ENCODE measurements at places on chromosomes 4 and X.

GRCh38 chrX:119654112-119654531, 38.8 kb downstream of the SEPTIN6 start:
- peak; percentile 78 for DNase-seq

DNA sequence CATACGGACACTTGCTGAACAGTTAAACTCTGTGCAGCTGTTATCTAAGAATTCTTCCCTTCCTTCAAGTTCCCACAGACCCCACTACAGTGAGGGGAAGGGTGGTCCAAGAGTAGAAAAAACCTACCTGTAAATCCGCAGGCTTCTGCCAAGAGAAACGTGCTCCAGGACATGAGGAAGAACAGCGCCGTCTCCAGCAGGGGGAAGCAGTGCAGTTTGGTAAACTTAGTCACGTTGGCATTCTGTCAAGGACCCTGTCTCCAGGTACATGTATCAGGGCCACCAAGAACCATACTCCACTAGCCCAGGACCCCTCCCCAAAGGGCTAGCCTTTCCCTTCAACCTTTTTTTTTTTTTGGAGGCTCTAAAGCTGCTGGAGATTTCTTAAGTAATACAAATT, 79.9 kb downstream of the CHST7 start:
- DNase-seq, result no peak

- DNase-seq, result no peak
Measured at GRCh38 chr4:159281771-159282170, 178.9 kb downstream of the RAPGEF2 start.

GRCh38 chrX:153966283-153966688, 5.3 kb downstream of the HCFC1 start:
- DNase-seq, result no peak

DNA sequence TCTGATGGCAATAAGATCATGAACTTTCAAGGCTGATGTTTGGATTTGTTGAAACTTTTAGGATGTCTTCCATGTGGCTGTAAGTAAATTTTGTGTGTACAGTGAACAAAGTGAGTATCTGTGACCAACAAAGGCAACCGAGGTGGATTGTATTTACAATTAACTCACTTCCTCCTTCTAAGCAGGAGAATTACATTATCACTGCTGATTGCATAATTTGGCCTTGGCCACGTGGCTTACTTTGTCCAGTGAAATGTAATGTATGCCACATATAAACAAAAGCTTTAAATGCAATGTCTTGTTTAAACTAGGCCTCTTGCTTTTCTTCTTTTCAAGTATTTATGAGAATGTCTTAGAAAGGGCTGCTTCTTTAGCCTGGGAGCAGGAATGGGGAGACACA, 66.3 kb upstream of the MAD2L1 start:
- DNase-seq, result no peak

DNA sequence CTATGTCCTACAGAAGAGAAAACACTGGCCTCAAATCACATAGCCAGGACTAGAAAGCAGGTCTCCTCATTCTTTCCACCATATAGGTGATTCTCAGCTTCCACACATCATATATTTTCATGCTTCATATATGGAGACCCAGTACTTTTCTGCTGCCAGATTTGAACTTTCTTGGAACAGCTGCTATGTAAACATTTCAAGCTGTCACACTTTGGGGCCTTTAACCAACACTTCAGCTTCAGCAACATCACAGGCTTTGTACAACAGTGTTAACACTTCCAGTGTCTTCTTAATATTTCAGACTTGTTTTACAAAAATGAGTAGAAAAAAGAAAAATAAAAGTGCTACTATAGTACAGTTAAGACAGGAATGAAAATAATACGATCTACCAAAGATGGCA, 12.6 kb downstream of the SH3RF1 start:
- no peak for DNase-seq

DNA sequence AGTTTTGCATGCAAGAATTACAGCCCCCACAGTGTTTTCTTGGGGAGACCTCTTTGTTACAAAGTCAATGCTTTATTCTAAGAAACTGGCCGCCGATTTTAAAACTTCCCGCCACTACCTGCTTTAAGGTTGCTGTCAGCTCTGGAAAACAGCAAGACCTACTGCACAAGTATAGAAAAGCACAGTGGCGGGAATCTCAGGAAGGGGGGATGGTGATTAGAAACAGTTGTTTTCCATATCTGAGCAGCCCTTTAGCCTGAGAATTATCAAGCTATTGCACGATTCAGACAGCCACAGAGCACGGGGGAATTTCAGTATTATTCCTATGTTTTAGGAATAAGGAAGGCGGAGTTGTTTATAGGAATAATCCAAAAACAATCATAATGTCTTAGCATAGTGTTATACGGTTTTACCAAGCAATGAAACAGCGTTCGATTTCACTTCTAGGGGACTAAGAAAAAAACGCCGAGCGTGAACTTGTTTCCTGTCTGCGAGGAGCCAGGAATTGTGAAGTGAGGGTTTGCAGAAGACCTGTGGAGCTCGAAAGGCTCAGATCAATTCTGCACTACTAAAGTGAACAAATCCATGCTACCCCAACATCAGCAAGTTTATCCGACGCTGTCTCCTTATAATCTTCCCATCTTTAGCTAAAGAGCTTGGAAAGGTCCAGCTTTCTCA, 81.3 kb downstream of the HMGN5 start:
- no peak for DNase-seq
